ENCODE measurements at places on chromosomes 13 and 19. TPM values are rescaled to one million over a fixed set of nuclear protein-coding genes. Genes with fewer than 3 reads are reported as not detected.

DNA sequence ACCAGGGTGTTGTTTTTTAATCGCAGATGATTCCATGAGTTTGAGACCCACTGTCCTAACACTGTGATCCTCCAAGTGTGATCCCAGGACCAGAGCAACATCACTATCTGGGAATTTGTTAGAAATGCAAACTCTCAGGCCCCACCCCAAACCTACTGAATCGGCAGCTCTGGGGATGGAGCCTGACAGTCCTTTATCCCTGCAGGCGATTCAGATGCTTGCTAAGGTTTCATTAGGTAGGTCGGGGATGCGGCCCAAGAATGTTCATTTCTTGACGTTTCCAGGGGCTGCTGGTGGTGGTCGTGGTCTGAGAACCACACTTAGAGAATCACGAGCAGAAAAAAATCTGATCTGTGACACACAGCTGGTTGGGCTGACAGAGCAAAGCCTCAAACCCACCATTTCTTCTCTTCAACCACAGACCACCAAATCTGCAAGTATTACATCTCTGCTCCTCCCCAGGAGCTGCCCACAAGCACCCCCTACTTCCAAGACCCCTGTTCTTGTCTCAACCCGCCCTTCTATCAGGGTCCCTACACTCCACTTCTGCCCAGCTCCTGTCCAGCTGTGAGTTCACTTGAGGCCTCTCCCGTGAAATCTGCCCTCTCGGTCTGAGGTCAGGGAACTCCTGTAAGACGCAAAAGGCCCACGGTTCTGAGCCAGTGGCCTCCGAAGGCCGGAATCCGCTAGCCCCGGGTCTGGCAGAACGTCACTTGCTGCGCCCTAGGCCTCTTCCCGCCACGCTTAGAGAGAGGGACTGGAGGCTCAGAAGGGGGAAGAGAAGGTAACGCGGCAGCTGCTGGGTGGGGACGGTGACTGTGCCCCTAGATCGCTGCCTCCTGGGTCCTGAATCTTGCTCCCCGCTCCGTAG is 1.1 kb upstream of the FARP1 start:
- peak; percentile 55 for DNase-seq

- no peak for DNase-seq
Measured at GRCh38 chr13:99133230-99133629, 67.4 kb upstream of the UBAC2 start.

- DNase-seq = no peak
Measured at GRCh38 chr13:27466513-27466912, 16.1 kb upstream of the MTIF3 start.

- DNase-seq = peak; percentile 89
Measured at GRCh38 chr13:21478881-21479808, 20.0 kb upstream of the ZDHHC20 start.

DNA sequence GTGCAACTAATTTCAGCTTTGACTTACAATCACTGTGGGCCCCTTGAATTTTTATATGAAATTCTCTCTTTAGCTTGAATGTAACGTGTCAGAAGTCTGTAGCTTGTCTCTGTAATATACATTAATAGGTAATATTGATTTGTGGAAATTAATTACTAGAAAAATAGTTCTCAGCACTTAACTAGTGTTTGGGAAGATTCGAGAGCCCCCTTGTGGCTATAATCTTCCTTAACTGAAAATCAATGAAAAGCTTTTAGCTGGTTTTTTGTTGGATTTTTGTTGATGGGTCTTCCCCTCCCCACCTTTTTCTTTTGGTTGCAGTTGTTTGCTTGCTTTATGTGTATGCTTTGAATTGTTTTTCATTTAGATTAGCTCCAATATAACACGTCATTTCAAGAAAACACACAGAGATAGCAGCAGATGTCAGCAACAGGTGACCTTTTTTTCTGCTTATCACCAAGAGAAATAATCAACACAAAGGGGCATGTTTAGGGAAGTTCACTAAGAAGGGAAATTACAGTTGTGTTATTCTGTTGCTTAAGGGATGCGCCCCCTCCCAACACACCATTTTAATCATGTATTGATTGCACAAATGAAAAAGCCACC is 176.8 kb downstream of the OXGR1 start:
- no peak for DNase-seq

DNA sequence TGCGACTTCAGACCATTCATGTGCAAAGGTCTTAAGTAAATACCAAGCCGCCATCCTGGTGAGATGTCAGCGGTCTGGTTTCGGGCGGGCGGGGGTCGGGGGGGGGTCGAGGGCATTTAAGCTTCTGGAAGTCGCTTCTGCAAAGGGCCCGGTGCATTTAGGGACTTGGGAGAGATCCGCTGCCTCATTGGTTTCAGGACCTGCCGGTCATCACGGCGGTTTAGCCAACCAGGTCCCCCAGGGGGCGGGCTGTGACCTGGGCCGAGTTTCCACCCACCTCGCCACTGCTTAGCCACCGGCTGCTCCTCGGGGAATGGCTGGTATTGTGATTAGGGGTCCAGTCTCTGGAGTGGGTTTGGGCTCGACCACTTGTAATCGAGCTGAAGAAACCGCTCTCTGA is 7.8 kb downstream of the ANKLE1 start:
- DNase-seq = peak; percentile 83

DNA sequence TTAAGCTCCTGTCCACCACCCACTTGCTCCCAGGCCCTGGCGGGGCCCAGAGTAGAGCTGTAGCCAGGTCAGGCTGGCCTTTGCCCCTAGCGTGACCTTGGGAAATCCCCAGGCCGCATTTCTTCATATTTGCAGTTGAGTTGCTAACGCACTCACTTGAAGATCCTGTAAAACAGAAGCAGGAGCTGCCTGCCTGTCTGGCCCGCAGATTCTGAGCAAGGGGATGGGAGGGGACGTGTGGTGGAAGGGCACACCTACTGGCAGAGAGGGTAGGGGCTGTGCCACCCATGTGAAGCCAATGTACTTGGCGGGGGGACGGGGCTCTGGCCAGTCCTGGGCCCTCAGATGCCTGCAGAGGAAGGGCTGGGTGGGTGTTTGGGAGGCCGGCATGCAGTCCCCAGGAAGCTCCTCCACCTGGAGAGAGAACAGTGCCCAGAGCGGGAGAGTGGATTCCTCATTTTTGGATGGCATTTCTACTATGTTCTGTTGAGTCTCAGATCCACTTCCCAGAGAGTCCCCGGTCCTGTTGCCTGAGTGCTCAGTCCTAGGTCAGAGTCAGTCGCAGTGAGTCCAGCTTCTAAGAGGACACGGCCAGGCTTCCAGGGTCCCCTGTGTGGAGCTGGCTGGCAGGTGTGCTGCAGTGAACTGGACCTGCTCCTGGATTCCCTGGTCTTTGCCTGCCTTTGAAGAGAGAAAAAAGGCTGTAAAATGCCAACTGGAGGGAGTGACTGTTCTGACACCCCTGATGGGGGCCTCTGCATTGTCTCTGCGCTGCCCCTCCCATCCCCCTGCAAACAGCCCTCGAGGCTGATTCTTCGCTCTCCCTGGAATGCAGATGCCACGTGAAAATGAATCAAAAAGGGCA is 62.9 kb downstream of the GGACT start:
- no peak for DNase-seq

DNA sequence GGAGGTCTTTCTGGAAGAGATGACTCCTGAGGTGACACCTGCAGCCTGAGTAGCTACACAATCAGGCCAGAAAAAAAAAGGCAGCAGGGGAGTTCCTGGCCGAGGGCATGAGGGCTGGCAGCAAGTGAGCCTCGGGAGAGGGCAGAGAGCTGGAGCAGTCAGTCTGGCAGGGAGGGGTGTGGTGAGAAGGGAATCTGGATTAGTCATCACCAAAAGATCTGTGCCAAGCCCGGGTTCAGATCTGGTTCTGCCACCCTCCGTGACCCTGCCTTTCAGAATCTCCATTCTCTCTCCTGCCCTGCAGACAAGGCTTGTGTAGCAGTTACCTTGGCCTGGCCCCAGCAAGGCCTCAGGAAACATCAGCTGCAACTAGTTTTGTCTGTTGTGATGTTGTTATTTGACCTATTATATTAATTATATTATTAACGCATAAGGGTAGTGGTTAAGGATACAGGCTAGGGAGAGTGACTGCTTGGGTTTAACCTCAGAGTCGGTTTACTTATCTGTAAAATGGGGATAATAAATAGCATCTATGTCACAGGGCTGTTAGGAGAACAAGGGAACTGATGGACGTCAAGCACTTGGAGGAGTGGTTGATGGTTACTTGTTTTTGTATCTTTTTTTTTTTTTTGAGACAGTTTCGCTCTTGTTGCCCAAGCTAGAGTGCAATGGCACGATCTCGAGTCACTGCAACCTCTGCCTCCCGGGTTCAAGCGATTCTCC is 2.7 kb upstream of the CAPNS1 start:
- DNase-seq = no peak

DNA sequence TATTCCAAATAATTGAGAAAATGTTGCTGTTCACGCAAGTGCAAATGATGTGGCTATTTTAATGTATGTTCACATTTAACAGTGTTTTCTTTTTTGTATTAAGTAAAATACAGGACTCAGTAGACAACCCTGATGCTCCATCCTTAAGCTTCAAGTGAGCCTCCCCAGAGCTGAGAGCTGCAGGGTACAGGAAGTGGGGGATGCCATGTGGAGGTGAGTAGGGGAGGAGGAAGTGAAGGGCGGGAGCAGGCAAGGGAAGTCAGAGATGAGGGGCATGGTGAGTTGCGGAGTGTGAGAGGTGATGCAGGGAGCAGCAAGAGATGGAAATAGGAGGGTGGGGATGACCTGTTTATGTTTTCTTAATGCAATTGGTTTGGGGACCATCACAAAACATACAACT is 711.0 kb downstream of the UQCRFS1 start:
- DNase-seq = no peak

Gene RASAL3
- 110 TPM for total RNA-seq

Gene TMEM238
- total RNA-seq = 9.7 TPM

Gene TEX26
- not detected for total RNA-seq

Gene ZNF627
- 7.1 TPM for total RNA-seq

Gene PSG3
- total RNA-seq = not detected
